ENCODE measurements at places on chromosomes 1 and 21.

DNA sequence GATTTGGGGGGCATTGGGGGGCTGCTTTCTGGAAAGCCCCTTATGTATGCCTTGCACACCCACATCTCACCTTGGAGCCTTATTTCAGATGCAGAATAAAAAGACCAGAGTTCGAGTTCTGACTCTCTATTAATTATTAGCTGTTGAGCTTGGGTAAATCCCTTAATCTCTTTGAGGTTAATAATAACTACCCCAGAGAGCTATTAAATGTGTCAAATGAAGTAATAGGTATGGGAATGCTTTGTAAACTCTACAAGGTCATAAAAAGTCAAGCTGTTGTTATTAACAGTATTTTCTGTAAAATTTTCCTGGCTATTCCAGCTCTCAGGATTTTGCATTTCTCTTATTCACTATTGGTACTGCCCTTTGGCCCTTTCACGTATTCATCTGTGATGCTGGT is 122.9 kb downstream of the ROR1 start:
- no peak for DNase-seq

DNA sequence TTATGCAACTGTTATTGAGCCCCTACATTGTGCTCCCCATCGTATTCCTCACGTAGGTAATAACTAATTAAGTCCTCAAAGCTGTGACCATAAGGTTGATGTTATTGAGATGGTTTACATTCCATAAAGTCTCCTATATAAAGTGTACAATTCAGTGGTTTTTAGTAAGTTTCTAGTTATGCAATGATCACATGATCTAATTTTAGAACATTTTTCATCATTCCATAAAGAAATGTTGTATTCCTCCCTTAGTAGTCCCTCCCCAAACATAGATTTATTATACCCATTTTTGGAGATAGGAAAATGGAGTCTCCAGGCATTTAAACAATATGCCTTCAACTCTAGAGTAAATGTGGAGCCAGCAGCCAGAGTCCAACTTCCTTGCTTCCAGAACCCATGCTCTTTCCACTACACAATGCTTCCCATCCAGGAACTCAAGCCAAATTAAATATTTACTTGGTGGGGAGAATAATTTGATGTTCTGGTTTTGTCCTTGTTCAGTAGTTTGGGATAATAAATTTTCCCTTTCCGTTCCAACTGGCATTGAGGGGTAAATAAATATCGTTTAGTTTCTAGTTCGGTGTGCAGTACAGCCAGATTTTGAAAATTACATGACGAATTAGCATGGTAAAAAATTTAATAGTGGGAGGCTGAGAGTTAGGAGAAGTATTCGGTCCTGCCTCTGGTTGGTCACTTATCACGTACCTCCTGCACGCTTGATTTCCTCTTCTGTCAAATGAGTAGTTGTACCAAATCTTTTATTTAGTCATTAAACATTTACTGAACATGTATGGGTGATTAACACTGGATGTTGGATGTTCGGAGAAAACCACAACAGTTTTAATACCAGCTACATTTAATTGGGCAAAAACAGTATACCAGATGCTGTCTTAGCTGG is 66.3 kb downstream of the CACHD1 start:
- DNase-seq, result no peak

DNA sequence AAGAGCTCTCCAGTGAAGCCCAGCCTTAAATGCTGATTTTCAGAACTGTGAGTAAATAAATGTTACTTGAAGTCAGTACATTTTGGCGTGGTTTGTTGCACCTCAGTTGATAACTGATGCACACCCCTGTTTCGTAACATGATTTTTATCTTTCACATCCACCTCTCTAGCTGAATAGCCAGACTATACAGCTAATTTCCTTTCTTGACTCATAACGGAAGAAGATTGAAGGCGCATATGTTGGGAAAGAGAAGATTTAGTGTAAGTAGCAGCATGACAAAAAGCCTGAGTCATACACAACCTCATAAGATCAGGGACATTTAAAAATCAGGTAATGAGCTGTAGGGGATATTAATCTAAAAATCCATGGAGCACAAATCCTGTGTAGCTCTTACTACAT is 716.2 kb upstream of the ZP4 start:
- DNase-seq, result no peak

GRCh38 chr1:56468518-56468917 is 110.8 kb downstream of the PLPP3 start:
- DNase-seq, result no peak

GRCh38 chr1:3036447-3037280 is 15.4 kb downstream of the ACTRT2 start:
- DNase-seq, result no peak

DNA sequence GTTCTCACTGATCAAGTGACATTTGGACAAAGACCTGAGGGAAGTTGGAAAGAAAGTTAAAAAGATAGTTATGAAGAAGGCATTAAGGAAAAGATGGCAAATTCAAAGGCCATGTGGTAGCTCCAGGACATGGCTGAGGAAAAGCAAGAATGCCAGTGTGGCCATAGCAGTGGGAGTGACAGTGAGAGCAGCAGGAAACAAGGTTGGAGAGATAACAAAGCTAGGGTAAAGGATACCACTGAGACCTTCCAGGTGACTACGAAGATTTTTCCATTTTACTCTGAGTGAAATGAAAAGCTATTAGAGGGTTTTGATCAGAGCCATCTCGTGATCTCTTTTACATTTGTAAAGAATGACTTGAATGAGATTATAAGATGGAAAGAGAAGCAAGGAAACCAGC is 170.6 kb downstream of the SLC44A5 start:
- DNase-seq, result no peak

DNA sequence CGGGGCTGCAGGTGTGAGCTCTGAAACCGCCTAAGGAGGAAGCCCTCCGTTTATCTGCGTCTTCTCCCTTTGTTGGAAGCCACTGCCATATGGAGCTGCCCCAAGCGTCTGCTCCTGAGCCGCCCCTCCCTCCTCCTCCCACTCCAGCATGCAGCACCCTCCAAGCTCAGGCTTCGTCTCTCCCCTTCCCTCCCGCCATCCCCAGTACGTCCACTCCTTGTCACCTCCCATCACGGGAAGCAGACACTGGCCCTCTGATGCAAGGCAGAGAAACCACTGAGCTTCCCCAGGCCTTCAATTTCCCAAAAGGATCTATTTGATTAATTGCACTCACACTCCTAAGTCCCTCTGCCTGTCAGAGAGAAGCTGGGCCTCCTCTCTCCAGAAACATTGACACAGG is 52.5 kb downstream of the NFASC start:
- DNase-seq, result no peak

GRCh38 chr1:11563560-11564069 is 84.7 kb downstream of the DISP3 start:
- no peak for DNase-seq

DNA sequence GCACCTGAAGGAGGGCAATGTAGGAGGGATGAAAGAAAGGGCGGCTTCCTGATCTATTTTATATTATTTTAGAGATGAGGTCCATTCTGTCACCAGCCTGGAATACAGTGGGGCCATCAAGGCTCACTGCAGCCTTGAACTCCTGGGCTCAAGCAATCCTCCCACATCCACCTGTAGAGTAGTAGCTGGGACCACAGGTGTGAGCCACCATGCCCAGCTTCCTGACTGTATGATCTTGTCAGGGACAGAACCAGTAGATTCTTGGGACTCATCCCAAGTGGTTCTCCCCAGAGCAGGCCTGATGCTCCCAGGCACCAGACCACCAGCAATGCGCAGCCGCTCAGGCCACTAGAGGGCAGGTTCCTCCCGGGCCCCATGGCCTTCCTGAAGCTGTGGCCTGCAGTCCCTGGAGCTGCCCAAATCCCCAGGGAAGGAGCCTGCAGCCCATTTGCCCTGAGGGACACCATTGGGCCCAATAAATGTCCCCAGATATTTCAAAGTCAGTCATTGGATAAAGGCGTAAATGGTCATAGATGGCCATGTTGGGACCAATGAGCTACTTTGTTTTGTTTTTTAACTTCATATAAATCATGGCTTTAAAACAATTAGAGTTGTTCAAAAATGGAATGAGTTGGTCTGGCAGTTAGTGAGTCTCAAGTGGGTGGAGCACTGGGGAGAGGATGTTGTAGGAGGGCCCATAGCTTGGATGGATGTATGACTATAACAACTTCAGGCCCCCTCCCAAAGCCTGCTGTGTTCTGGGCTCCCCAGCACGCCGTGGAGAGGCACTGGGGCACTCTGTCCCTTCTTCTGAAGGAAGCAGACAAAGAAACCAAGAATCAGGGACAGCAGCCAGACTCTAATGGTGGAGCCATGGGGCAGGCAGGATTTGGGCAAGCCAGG is 44.7 kb upstream of the GOLT1A start:
- DNase-seq, result peak; percentile 8

DNA sequence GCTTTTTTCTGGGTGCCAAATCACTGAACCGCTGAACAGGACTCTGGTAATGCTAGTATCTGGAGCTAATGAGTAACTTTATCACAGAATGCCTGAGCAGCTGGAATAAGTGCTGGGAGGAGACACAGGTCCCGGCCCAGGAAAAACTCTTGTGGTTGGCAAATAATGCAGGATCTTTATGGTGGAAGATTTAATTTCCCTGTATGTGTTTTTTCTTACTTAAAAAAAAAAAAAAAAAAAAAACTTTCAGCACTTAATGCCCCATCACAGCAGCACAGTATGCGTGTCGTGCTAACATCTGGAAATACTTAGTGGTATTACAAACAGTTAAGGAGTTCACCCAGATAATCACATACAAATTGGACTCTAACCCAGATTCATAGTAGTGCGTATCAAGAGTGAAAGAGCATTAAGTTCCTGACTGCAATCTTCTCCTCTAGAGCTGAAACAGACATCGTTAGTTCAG is 220.7 kb downstream of the TOMM20 start:
- DNase-seq, result no peak

DNA sequence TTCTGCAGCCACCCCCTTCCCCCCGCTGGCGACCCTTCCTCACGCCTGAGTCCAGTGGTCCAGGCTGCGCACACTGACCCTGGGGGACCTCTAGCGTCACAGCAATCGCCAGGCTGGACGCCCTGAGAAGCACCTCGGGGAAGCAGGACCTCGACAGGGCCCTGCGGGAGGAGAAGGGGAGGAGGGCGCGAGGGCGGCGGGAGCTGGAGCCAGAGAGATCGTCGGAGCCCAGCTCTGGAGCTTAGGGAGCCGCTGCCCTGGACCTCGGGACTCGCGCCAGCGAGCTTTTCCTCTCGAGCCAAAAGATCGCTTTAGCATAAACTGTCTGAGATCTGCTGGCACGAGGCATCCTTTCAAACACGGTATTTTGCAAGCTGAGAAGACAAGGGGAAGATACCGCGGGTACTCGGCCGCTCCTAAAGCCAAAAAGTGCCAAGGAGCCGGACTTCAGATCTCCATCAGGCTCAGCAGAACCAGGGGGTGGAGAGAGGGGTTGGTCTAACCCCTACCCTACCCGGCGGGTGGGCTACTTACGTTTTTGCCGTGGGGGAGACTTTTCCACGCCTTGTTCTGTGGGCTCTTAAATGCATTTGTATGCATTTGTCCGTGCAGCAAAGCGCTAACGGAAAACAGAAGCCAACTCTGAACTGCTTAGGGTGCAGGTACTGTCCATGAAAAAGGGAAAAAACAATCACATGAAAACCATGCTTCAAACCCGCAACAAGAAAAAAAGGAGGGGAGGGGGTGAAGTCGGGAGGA is 586 bp downstream of the COL24A1 start:
- DNase-seq, result no peak

- DNase-seq, result no peak
These were observed 562.6 kb downstream of the PTPRU start for GRCh38 chr1:29798699-29799566.

GRCh38 chr21:24197923-24198322 is 1409.4 kb downstream of the MRPL39 start:
- no peak for DNase-seq

DNA sequence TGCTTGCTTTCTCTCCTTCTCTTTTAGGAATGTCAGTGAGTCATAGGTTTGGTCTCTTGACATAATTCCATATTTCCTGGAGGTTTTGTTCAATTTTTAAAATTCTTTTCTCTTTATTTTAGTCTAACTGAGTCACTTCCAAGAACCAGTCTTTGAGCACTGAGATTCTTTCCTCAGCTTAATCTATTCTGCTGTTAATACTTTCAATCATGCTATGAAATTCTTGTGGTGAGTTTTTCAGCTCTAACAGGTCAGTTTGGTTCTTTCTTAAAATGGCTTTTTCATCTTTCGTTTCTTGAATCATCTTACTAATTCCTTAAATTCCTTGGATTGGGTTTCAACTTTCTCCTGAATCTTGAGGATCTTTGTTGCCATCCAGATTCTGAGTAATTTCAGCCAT is 321.0 kb downstream of the PTBP2 start:
- no peak for DNase-seq

DNA sequence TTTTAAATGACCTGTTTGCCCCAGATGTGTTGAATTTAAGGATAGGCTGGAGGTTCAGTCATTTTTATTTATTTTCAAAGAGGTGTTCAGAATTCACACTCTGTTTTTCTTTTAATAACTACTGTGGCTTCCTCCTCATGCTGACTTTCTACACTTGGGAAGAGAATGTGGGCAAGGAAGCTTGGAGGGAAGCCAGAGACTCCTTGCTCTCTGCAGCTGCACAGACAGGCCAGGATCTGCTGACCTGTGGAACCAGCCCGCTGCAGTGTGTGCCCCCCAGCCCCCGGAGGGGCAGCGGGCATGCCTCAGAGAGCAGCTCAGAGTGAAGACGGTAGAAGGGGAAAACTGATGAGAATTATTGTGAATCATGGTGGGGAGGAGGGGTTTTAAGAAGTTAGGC is 16.9 kb downstream of the MGST3 start:
- no peak for DNase-seq

DNA sequence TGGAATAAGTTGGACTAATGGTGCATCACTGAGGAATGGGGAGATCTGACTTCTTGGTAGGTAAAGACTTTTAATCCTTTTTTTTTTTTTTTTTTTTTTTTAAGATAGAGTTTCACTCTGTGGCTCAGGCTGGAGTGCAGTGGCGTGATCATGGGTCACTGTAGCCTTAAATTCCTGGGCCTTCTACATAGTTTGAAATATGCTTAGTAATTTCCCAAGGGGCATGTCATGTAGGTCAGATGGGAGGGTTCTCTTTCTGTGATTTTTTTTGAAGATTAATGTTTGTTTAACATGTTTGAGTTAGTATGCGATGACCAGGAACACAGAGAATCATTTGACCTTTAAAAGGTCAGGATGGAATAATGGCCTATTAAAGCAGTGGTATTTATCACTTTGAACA is 129.1 kb downstream of the S1PR1 start:
- no peak for DNase-seq

DNA sequence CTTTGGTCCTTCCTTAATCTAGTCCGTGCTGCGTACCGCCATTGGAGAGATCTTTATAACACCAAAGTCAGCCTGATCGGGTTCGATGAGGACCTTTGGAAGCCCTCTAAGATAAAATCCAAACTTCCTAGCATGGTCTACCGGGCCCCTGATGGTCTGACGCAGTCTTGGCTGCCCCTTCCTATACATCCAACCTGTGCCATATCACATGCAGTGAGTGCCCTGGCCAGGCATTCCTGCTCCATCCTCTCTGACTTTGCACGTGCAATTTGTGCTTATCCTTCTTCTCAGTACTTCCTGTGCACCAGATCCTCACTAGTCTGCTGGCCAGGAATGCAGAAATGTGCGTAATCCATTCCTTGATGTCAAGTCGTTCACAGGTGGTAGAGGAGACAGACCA is 45.6 kb downstream of the CFAP57 start:
- DNase-seq, result no peak

Measured in CD4-positive, alpha-beta T cell (primary cell).